NAMALWA (cell line): ENCODE measurements at places on chromosomes 4 and X.
A peak's percentile ranks its signal among the peaks of the same experiment; 100 is the strongest.

DNA sequence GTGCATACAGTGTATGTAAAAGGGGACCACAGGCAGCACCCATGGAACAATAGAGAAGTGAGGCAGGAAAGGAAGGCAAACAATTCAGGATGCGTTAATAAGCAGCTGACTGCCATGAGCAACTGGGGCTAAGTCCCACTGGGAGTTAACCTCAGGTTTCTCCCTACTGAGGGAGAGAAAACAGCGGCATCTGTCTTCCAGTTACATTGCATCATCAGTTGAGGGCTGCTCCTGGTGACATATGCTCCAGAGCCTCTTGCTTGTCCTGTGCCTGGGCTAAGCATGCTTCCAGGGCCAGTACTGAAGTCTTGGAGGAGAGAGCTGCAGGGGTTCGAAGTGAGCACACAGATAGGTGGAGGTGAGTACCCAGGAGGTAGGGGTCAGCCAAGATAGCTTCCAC, 24.3 kb downstream of the RAI2 start:
- no peak for DNase-seq

DNA sequence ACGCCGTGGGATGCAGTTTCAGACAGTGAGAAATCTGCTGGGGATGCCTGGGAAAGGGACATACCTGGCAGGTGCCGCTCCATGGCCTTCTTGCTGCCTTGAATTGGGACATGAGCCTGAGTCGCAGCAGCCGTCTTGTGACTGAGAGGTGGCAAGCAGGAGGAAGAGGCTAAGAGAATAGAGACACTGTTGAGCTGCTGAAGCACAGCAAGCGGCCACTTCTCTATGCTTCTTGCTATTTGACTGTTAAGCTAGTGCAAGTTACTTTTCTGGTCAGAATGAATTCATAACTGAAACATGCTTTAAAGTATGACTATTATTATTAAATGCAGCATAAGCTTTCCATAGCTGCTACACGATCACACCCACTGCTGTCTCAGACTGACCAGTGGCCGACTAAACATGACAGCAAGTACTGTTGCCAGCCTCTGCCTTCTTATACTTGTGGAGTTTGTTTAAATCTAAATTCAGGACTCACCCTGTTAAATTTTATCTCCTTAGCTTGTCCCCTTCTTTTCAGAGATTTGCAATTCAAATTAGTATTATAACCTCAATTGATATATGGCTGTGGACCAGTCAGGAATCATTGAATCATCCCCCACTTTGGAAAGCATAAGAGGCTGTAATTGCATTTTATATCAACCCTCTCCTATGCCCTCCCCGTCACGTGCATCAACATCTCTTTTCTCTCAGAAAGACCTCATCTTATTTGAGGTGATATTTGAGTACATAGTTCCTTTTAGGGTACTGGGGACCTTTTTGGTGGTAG, 24.8 kb upstream of the ACSL1 start:
- DNase-seq: no peak

GRCh38 chr4:164725066-164725465, 28.9 kb upstream of the SMIM31 start:
- no peak for DNase-seq

DNA sequence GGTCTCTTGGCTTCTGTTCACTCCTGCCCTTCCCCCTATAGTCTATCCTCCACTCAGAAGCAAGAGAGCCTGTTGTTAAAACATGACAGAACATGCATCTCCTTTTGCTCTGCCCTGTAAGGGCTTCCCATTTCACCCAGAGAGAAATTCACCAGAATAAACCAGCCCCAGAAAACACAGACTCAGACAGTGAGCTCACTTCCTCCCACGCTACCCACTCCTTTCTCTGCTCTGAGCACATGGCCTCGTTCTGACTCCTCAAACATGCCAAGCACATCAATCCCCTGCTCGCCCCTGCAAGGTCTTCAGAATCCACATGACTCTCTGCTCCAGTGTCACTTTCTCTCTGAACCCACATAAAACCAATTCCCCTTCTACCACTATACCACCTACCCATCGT, 50.4 kb downstream of the MID1 start:
- DNase-seq: no peak

DNA sequence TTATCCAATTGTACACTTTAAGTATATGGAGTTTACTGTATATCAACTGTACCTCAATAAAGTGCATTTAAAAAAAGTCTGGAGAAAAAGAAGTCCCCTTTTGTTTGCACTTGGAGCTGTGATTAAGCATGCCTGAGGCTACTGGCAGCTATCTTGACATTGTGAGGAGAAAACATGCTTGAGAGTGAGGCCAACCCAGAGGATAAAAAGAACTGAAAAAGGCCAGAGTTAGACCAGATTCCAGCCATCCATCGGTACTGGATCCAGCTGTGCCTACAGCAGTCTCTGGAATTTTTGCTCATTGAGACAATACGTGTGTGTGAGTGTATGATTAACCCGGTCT, 57.4 kb downstream of the LGI2 start:
- no peak for DNase-seq

- DNase-seq: no peak
Measured at GRCh38 chrX:31580227-31580626, 508.4 kb upstream of the FTHL17 start.

GRCh38 chr4:8345946-8346814, 76.6 kb downstream of the HTRA3 start:
- no peak for DNase-seq

- peak; percentile 37 for DNase-seq
Measured at GRCh38 chrX:44244008-44244407, 99.5 kb downstream of the EFHC2 start.

GRCh38 chr4:78297116-78297800, 240.1 kb downstream of the FRAS1 start:
- no peak for DNase-seq

DNA sequence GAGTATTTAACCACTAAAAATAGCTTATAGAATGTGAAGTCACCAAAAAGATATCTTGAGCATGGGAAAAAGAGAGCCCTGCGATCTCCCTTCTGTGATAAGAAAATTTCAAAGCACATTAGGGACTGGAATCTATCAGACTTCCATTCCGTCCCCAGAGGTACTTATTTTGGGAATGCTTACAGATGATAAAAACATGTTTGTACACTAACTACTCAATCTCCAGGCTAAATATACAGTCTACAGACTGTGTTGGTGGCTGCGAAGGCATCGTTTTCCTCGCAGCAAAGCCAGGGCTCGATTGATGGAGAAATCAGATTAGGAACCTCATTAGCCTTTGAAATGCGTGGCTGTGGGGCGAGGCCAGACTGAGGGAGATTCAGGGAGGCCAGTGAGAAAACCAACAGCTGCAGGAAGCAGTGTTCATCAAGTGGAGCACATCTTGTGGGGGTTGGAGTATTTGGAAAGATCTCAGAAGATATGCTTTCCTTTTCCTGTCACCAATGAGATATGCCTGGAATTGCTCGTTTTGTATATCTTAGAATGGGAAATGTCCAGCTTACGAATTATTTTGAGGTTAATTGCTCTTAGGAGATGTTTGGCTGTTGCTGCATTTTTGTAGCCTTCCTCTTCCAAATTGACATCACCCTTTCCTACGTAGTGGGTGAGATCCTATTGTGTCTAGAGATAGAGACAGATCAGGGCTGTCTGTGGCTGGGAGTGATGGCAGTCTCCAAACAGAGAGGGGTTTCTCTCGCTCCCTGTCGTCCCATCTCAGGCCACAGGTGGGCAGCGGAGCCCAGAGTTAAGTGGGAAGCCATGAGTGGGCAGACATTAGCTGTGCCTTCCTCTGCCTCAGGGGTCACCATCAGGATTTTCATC, 224.9 kb upstream of the FAT1 start:
- DNase-seq: peak; percentile 6

GRCh38 chrX:94751611-94752010, 1077.6 kb downstream of the FAM133A start:
- peak; percentile 1 for DNase-seq

GRCh38 chr4:8920969-8921368, 49.3 kb upstream of the HMX1 start:
- DNase-seq: no peak

DNA sequence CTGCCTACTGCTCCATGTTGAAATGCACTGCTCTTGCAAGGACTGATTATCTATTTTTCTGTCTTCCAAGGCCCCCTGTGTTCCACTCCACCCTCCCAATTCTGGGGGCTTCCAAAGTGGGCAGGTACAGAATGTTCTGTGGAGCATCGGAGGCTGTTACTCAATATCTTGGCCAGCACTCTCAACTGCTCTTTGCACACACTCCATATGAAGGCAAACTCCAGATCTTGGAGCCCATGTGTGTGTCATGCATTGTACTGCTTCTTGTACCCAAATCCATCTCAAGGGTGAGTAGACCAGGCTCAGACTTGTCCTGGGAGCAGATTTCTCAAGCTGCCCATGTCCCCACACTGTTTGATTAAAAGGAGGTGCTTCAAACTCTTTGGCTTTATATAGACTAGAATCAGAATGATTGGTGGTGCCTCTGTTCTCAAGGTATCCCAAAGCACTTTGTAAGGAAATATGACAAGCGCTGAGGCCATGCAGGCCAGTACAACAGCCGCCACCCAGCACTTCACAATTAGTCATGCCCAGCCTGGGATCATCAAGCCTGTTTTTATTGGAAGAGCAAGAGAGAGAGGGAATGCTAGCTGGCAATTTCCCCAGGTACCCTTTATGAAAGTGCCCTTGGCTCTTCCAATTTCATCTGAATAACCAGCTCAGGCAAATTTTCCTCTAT, 44.3 kb downstream of the AR start:
- no peak for DNase-seq

- no peak for DNase-seq
Measured at GRCh38 chr4:26839016-26839415, 21.6 kb upstream of the STIM2 start.

- no peak for DNase-seq
Measured at GRCh38 chr4:147965056-147965455, 233.2 kb downstream of the ARHGAP10 start.

- no peak for DNase-seq
Measured at GRCh38 chr4:147138171-147138570, 192.5 kb upstream of the TTC29 start.

GRCh38 chr4:82706349-82707000, 92.1 kb downstream of the SCD5 start:
- no peak for DNase-seq

DNA sequence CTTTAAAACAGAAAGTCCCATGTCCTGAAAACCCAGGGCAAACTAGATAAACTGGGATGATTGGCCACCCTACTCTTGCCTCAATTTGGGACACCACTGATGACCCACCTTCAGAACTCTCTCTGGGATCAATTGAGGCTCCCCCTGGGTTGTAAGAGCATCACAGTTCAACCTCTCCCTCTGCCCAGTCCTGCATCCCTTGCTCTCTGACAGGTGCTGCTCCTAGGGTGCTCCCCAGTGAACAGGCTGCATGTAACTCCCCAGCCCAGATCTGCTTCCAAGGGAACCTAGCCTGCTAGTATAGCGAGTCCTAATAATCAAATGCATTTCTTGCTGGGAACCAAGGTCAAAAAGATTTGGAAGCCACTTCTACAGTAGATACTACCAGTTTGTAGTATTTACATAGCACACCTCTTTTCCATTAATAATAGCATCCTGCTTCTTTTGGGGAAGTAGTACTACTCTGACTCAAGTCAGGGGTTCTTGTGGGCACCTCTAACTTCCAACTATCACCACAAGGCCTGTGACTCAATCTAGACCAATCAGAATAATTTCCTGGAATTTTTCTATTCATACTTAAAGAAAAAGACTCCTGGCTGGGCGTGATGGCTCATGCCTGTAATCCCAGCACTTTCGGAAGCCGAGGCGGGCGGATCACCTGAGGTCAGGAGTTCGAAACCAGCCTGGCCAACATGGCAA, 42.1 kb upstream of the SPINK2 start:
- DNase-seq: no peak

GRCh38 chr4:140497405-140497746, 717 bp downstream of the MGAT4D start:
- DNase-seq: no peak

DNA sequence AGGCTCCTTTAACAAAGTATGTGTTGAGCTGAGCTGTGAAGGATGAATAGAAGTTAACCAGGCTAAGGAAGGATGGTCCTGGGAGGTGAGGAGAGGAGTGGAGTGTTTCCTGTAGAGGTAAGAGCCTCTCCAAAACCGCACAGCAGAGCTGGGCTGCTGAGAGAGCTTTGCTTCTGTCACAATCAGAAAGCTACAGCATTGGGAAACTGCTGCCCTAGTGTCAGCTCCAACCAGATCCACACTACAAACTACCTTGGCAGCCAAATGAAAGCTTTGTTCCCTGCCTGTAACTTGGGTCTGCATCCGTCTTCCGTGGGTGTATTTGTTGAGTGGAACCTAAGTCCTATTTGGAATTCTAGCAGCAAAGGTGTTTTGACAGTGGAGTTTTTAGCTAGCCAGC, 91.8 kb downstream of the REPS2 start:
- no peak for DNase-seq

- no peak for DNase-seq
Measured at GRCh38 chrX:10008483-10009056, 41.4 kb downstream of the CLDN34 start.

DNA sequence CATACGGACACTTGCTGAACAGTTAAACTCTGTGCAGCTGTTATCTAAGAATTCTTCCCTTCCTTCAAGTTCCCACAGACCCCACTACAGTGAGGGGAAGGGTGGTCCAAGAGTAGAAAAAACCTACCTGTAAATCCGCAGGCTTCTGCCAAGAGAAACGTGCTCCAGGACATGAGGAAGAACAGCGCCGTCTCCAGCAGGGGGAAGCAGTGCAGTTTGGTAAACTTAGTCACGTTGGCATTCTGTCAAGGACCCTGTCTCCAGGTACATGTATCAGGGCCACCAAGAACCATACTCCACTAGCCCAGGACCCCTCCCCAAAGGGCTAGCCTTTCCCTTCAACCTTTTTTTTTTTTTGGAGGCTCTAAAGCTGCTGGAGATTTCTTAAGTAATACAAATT, 79.9 kb downstream of the CHST7 start:
- DNase-seq: peak; percentile 8

GRCh38 chrX:18173494-18174180, 47.0 kb downstream of the BEND2 start:
- no peak for DNase-seq

DNA sequence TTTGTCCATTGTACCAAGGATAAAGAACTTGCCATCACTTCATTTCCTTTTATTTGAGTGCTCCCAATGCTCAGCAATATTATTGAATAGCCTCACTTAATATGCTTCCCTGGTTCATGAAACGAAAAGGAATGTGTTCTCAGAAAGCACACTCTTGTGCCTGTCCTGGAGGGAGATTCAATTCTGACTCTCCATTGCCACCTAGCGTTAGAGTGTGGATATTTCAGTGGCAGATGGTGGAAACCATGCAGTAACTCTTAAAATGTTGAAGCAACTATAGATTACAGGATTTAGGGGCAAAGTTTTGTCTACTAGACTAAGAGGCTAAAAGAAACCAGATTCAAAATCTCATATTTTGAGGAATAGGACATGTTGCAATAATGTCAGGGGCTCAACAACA, 36.0 kb downstream of the GAB3 start:
- DNase-seq: peak; percentile 72

DNA sequence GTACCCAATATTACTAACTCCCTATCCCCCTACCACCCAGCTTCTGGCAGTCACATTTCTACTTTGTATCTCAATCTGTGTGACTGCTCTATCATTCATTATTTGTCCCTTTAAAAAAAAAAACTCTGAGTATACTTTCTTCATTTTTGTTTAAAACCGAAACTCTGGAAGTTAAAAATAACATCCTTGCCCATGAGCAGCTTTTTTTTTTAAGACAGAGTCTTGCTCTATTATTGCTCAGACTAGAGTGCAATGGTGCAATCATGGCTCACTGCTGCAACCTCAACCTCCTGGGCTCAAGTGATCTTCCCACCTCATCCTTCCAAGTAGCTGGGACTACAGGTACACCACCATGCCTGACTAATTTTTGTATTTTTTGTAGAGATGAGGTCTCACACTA, 15.8 kb downstream of the UBE2K start:
- DNase-seq: peak; percentile 35

- DNase-seq: no peak
Measured at GRCh38 chrX:10648614-10649013, 28.2 kb upstream of the MID1 start.
